SK-N-SH treated with all-trans-retinoic acid at 6 μM for 48 hours (cell line): ENCODE measurements at places on chromosomes 12 and 14.
A peak's percentile ranks its signal among the peaks of the same experiment; 100 is the strongest.

DNA sequence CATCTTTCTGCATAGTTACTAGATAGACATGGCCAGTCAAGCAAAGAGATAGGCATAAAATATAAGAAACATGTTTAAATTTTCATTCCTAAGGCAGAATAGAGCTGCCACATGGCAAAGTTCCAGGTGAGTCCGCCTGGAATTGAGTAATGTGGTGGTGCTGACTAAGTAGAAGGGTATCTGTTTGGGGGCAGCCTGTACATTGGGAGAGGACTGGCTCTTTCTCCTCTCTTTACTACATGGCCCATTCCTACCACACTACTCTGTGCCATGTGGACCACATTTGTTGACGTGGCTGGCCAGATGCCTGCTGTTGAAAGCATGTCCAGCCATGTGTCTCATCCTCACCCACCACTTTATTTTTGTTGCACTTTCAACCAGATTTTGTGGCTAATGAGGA lies 354.0 kb downstream of the ETNK1 start:
- peak; percentile 95 for ATAC-seq

DNA sequence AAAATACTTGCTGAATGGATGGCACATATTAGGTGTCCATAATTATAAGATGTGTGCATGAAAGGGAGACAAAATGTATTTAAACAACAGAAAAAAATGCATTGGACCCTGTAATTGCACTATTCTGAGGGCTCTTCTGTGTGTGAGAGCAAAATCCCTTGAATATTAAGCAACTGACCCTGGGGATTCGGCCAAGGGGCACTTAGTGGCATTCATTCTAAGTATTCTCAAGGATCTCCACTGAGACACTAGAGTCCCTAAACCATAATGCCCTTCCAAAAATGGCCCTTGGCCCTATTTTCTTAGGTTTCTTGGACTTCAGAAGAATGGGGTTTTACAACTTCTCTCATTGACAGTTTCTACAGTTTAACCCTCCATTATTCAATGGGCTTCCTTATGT lies 388.6 kb downstream of the GLT1D1 start:
- ATAC-seq: no peak

- ATAC-seq: no peak
Observed at GRCh38 chr14:104116288-104116755, 22.1 kb upstream of the KIF26A start.

GRCh38 chr12:56632701-56633467 lies 2.8 kb upstream of the BAZ2A start:
- ATAC-seq: no peak

GRCh38 chr12:87467936-87468335 lies 561.3 kb downstream of the C12orf50 start:
- ATAC-seq: no peak

- ATAC-seq: peak; percentile 78
Observed at GRCh38 chr14:55699131-55700057, 119.4 kb downstream of the KTN1 start.

DNA sequence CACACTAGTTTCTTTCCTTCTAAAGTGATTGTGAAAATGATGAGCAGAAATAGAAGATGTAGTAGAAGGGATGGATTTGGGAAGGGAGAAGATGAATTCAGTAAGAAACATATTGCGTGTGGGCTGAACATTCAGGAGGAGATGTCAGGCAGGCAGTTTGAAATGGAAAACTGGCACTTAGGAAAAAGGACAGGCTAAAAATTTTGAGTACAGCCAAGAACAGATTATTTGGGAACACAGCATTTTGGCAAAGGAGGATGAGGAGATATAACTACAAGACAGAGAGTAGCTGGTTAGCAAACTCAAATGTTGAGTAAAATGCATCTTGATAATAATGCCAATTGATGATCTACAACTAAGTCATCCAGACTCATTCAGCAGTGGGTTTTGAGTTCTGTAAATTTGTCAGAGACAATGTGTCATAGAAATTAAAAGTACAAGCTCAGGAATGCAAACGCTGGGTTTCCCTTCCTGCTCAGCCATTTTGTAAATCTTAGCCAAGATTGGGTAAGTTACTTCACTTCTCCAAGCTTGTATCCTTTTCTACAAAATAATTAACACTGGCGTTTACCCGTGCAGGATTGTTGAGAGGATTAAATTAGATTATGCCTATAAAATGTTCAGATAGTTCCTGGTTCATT lies 255.0 kb downstream of the NAV3 start:
- no peak for ATAC-seq

DNA sequence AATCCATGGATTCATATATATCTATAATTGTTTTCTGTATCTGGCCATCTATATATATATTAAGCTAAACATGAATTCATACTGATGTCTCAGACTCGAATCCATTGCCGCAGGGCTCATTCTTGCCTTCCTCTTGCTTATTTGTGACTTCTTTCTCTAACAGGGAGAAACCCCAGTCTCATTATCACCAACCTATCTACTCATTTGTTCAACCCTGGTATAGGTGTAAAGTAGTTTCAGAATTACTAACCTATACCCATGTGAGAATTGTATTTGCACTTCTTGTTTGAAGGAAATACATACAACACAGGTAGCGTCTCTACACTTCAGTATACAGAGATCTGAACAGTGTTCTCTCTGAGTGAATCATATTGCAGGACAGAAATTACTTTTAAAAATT lies 77.7 kb downstream of the PTPN11 start:
- no peak for ATAC-seq

GRCh38 chr12:92070864-92071445 lies 74.7 kb downstream of the BTG1 start:
- ATAC-seq: no peak
